T1000 (cell line): ENCODE measurements at places on chromosomes 1 and 21.

DNA sequence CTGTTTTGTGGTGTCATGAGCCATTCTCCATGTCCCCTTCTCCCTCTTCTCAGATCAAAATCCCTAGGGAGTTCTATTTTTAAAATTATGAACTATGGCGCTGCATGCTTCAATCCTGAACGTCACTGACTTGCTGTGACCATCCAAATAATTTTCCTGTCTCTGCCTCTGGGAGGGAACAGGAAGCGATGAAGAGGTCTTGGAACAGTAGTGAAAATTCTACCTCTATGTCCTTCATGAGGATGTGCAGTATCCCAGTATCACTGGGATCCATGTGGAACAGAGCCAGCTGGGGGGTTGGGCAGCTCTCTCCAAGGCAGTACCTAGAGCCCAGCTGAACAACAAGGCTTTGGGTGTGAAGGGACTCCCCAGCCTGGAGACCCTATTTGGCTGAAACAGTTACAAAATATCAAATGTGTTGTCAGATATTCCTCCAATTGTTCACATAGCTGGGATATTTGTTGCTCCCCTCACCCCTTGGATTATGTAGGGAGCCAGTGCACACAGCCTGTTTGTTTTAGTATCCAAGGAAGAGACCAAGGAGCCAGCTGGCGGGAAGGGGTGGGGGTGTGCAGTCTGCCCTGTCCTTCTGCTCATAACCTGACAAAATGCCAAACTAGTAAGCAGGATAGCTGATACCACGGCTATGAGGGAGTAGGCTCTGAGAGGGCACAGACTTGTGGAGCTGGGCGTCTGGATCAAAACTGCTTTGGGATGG is 7.6 kb downstream of the DCLRE1B start:
- DNase-seq, result no peak

DNA sequence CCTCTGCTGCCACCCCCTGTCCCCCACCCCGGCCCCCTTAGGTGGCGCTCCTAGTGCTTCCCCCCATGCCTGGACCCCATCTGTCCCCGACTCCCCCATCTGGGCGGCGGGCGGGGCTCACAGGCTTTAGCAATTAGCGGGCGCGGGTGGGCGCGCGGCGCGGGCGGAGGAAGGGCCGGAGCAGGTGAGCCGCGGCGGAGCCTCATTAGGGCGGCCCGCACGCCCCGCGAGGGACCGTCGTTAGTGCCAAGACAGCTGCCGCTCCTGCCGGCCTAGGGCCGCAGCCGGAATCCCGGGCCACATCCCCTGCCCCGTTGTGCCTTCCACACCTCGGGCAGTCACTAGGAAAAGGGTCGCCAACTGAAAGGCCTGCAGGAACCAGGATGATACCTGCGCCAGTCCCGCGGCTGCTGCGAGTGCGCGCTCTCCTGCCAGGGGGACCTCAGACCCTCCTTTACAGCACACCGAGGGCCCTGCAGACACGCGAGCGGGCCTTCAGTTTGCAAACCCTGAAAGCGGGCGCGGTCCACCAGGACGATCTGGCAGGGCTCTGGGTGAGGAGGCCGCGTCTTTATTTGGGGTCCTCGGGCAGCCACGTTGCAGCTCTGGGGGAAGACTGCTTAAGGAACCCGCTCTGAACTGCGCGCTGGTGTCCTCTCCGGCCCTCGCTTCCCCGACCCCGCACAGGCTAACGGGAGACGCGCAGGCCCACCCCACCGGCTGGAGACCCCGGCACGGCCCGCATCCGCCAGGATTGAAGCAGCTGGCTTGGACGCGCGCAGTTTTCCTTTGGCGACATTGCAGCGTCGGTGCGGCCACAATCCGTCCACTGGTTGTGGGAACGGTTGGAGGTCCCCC is 7.6 kb downstream of the OLIG2 start:
- DNase-seq, result no peak

DNA sequence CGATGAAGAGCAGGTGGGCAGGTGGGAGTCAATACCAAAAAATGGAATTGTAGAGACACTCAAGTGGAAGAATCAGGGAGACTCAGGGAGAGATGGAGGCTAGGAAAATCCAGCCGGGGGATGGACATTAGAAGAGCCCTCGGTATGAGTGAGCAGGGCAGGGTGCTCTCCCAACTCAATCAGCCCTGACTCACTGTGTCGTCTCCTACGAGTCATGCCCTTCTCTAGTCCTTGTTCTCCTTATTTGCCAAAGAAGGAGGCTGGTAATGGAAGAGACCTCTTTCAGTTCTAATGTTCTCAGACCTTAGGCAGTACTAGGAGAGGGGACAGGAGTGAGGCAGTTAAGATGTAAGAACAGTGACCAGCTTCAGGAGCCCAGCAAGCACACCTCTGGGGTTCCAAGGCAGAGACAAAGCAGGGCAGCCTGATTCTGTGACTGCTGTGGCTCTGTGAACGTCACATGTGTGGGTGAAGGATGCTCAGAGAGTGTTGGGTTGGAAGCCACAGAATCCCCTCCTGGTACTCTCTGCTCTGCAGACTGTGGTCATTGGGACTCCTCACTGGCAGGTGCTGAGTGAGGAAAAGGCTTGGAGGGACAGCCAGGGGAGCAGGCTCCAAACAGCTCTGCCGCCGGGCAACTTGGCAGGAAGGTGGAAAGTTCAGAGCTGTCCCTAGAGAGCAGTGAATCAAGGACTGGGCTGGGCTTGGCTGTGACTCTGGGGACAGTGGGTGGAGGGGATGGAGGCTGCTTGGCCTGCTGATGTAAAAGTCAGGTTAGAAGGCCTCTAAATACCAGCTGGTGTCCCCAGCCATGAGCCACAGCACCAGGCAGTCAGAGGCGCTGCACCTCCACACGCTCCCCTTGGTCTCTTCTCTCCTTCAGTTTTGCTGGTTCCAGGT is 11.1 kb upstream of the GJA5 start:
- DNase-seq, result no peak

DNA sequence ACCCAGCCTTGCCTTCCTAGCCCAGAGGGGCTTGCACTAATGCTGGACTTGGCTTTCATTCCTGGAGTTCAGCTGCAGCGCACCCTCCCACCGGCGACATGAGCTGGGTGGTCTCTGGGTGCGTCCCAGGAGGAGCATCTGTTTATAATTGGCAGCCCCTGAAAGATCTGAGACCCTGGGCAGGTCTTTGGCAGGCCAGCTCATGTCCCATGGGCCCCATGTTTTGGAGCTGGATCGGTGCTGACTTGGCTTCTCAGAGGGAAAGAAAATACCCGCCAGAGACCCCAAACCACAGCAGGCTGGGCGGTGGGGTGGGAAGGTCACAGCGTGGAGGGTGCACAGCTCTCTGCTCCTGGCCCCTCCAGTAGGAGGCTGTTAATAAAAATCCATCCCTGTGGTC is 29.3 kb downstream of the DHRS3 start:
- DNase-seq, result no peak

- DNase-seq, result no peak
These were observed 21.7 kb upstream of the FAAH start for GRCh38 chr1:46372431-46372830.

DNA sequence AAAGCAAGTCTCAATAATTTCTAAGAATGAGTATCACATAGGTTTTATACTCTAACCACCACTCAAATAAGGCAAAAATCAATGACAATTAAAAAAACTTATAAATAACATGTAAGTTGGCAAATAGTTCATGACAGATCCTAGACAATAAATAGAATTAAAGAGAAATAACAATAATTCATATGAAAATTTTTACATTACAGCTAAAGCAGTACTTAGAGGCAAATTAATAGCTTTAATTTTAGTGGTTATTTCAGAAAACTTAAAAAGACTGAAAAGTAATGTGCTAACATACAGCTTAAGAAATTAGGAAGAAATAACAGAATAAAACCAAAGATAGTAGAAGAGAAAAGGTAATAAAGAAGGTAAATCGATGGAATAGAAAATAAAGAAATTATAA is 179.9 kb upstream of the SPAG17 start:
- no peak for DNase-seq

DNA sequence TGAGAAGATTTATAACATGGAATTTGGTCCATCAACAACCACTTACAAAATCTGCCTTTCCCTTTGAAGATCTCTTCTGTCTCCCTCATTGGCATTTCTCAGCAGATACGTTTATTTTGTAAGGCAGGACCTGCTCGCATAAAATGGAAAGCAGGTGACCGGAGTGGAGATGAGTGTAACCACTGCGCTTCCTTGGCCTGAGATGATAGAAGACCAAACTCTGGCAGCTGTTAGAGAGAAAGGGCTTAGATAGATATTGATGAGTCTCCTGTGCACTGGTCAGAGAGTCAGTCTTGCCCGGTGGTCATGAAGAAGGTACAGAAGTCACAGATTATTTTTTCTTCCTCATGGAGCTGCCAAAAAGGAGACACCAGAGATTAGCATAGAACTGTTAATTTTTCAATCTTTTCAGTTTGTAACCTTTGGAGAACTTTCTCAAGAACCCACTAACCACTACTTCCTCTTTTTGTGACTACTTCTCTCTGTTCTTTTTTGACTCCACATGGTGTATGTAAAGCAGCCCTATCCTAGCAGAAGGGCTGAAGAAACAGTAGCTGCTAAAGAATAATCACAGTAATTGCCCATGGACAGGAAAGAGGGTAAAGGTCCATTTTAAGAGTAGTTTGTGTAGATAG is 47.6 kb downstream of the FCRL3 start:
- no peak for DNase-seq

- no peak for DNase-seq
These were observed 405.9 kb upstream of the B3GALT2 start for GRCh38 chr1:193592317-193592716.

GRCh38 chr1:117295001-117295400 is 72.2 kb upstream of the MAN1A2 start:
- DNase-seq, result no peak
